ENCODE measurements at places on chromosomes 7 and 10.

- no peak overlapping the region for H3K27ac ChIP-seq
- DNase-seq = no peak
- no peaks in the 10 kb centered on the region for H3K4me1 ChIP-seq
- no peak overlapping the region for H3K4me3 ChIP-seq
- H3K36me3 ChIP-seq = no peaks in the 10 kb centered on the region
These were observed 132.3 kb upstream of the BMPER start for GRCh38 chr7:33773053-33773452.

- peaks cover 9% of the 10 kb centered on the region for H3K27me3 ChIP-seq
- DNase-seq = peak; percentile 72
- H3K4me1 ChIP-seq = peaks cover 9% of the 10 kb centered on the region
- H3K36me3 ChIP-seq = no peaks in the 10 kb centered on the region
- no peak overlapping the region for H3K27ac ChIP-seq
These were observed 26.0 kb upstream of the ZNF273 start for GRCh38 chr7:64876792-64877713.

GRCh38 chr7:74269757-74270277, 15.6 kb upstream of the RFC2 start:
- peak; percentile 76 for DNase-seq
- H3K4me3 ChIP-seq = peak overlapping the region; percentile 77
- H3K27me3 ChIP-seq = peaks cover 18% of the 10 kb centered on the region
- H3K27ac ChIP-seq = no peak overlapping the region
- no peaks in the 10 kb centered on the region for H3K36me3 ChIP-seq
- H3K4me1 ChIP-seq = peaks cover 19% of the 10 kb centered on the region

- no peak overlapping the region for H3K27ac ChIP-seq
- peaks cover 34% of the 10 kb centered on the region for H3K4me1 ChIP-seq
- no peak overlapping the region for H3K4me3 ChIP-seq
- no peaks in the 10 kb centered on the region for H3K27me3 ChIP-seq
- H3K36me3 ChIP-seq = no peaks in the 10 kb centered on the region
- DNase-seq = no peak
These were observed 90.1 kb downstream of the FAS start for GRCh38 chr10:89080660-89081059.

GRCh38 chr10:121792198-121792597, 135.6 kb downstream of the ATE1 start:
- no peaks in the 10 kb centered on the region for H3K27me3 ChIP-seq
- no peak overlapping the region for H3K4me3 ChIP-seq
- no peak overlapping the region for H3K27ac ChIP-seq
- DNase-seq = no peak

DNA sequence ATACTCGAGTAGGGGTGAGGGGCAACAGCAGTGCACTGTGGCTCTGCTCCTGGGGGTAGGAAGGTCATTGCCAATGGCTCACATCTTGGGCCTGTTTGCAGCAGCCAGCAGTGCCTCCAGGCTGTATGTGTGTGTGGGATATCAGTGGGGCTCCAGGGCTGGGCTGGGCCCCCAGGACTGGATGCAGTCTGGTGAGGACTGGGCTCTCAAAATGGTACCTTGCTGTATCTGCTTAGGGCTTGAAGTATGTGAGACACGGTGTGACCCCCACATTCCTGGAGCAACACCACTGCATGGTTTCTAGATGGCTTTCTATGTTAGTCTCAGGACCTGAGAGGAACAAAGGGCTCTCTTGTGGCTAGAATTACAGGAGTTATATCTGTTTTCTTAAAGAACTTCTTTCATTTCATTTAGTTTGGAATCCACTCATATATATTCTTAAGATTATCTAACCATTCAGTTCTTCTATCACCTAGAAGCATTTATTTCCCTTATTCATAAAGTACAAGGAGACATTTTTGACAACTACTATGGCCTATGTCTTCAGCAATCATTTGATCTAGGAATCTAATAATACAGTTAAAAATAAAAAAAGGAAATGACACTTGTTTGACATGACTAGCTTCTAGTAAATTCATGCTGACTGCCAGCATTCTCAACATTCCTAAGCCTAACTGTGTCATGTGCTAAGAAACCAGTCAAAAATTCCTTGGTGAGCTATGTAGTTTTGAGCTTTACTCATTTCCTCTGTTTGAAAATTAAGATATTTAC, 443.2 kb upstream of the SEMA3A start:
- no peaks in the 10 kb centered on the region for H3K4me1 ChIP-seq
- H3K36me3 ChIP-seq = no peaks in the 10 kb centered on the region
- no peak for DNase-seq

GRCh38 chr7:107563081-107563774, 492 bp downstream of the COG5 start:
- H3K27me3 ChIP-seq = no peaks in the 10 kb centered on the region
- peaks cover 12% of the 10 kb centered on the region for H3K36me3 ChIP-seq
- H3K4me1 ChIP-seq = peaks cover 61% of the 10 kb centered on the region
- peak overlapping the region; percentile 91 for H3K27ac ChIP-seq
- H3K4me3 ChIP-seq = peak overlapping the region; percentile 79
- no peak for DNase-seq

GRCh38 chr10:127990846-127991542, 84.1 kb downstream of the PTPRE start:
- peak overlapping the region; percentile 23 for H3K4me3 ChIP-seq
- H3K27ac ChIP-seq = peak overlapping the region; percentile 29
- H3K36me3 ChIP-seq = no peaks in the 10 kb centered on the region
- peaks cover 8% of the 10 kb centered on the region for H3K27me3 ChIP-seq
- DNase-seq = peak; percentile 61

- peaks cover 11% of the 10 kb centered on the region for H3K36me3 ChIP-seq
- peaks cover 3% of the 10 kb centered on the region for H3K27me3 ChIP-seq
- DNase-seq = no peak
- peaks cover 7% of the 10 kb centered on the region for H3K4me1 ChIP-seq
- no peak overlapping the region for H3K27ac ChIP-seq
- no peak overlapping the region for H3K4me3 ChIP-seq
These were observed 72.4 kb upstream of the C1GALT1 start for GRCh38 chr7:7109934-7110333.

DNA sequence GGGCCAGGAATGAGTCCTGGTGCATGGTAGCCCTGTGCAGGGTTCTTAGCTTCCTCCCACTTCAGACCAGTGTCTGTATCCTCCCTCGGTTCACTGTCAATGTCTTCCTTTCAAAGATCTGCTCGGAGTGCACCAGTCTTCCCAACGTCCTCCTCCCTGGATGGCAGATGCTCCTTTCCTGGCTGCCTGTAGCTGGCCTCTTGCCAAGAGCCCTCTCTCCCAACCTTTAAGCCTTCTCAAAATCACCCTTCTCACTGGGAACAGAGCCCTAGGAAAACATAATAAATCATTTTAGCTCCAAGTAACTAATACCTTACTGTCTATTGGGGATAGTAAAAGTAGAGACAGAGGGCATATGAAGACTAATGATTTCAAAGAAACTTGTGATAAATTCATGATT, 490.6 kb downstream of the CCSER2 start:
- DNase-seq = no peak
- no peak overlapping the region for H3K4me3 ChIP-seq
- no peaks in the 10 kb centered on the region for H3K27me3 ChIP-seq
- no peak overlapping the region for H3K27ac ChIP-seq

DNA sequence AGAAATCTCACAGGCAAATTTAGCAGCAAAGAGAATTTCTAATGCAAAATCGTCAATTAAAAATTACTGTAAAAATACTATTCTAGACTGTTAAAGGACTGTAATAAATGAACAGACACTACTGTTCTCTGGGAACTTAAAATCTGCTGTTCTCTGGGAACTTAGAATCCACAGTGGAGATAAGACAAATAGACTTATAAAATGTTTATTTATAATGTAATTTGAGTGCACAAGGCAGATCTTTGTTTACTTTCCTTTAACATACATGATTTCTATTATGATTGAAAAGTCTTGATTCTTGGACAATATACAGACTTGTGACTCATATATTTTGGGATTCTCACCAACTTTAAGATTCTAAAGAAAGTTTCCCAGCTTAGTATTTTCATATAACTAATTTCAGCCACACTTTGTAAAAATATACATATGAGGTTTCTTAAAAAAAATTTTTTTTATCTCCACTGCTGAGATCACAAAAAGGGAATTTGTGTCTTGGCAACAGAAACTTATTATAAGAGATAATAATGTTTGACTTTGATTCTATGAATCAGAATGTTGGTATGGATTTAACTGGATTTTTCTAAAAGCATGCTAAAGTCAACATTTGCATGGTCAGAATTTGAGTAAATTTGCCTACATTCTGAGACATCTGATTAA, 166.3 kb upstream of the RHOBTB1 start:
- H3K27me3 ChIP-seq = peaks cover 10% of the 10 kb centered on the region
- DNase-seq = no peak
- no peaks in the 10 kb centered on the region for H3K4me1 ChIP-seq
- H3K36me3 ChIP-seq = no peaks in the 10 kb centered on the region
- no peak overlapping the region for H3K27ac ChIP-seq
- H3K4me3 ChIP-seq = no peak overlapping the region

DNA sequence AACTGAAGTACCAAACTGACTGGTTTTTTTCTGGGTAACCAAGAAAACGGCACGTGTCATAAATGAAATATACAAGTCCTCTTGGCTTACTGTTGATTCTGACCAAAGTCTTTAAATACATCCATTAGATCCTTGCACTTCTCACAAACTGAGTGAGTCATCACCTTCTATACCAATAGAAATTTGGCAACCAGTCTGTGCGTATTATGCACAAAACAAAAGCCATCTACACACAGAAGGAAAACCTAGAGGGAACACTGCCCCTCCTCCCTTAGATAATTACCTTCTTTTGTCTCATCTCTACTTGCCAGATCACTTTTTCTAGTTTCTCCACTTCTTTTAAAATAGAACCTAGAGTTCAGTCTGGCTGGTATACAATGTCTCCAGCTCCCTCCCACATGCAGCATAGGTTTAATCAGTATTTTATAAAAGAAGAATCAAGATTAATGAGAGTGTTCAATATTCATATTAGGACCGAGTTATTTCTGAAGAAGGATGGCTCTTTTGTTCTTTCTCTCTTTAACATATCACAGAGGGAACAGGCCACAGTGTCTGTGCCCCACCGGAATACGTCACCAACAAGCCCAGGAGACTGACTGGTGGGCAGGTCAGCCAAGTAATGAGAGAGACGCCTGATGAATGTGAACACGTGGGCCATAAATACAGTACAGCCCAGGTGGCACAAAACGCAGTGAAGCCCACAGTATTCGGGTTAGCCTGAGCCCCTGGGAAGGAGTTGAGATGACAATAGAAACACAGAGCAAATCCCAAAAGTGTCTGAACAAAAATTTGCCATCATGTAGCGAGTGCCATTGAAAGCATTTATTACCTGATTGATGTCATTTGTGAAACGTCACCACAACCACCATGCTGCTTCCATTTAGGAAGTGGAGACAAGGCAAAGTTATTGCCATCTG, 91.3 kb downstream of the KIAA1549 start:
- peaks cover 2% of the 10 kb centered on the region for H3K27me3 ChIP-seq
- peaks cover 16% of the 10 kb centered on the region for H3K4me1 ChIP-seq
- no peak overlapping the region for H3K27ac ChIP-seq
- no peak overlapping the region for H3K4me3 ChIP-seq
